CD8-positive, alpha-beta T cell (primary cell): ENCODE measurements at places on chromosomes 3 and 15.

- DNase-seq = no peak
These were observed 8.2 kb downstream of the DIPK2A start for GRCh38 chr3:143979813-143980212.

GRCh38 chr15:30974112-30974511 lies 17.3 kb downstream of the MTMR10 start:
- DNase-seq = no peak

- no peak for DNase-seq
These were observed 2.1 kb upstream of the GNAT1 start for GRCh38 chr3:50189274-50189673.

DNA sequence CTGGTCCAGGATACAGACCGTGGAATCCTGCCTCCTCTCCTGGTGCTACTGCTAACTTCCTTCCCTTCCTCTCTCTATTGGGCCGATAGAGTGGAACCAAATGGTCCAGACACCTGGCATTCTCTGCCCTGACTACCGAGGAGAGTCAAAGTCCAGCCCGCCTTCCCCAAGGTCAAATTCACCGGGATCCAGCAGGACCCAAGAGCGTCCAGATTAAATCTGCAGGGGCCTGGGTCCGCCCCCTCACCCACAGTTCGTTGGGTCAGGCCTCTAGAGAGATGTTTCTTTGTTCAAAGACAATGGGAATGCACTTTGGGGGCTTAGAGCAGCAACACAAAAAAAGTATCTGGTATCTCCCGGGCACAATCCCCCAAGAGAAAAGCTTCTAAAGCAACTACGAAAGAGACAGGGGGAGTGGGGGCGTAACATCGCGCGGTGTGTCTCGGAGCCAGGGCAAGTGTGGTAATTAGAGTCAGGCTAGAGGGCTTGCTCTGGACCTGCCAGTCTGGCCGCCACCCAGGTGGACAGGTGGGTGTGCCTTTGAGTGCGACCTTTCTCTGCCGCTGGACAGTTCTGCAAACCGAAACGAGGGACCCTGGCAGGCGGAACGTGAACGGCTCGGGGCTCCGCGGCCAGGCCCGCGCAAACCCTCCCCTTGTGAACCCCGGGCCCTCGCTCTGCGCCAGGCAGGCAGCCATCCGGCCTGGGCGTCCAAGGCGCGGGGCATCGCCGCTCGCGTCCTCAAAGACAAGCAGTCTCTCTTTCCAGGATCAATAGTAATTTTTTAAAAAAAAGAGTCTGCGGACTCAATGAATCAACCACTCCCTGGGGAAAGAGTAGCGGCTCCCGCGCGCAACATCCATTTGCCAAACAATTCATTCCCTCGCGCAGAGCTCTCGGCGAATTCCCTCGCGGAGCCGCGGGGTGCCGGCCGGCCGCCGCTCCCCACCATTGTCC lies 806 bp downstream of the KLHL25 start:
- peak; percentile 35 for DNase-seq

- no peak for DNase-seq
These were observed 103.5 kb downstream of the UBE3A start for GRCh38 chr15:25335279-25335678.

DNA sequence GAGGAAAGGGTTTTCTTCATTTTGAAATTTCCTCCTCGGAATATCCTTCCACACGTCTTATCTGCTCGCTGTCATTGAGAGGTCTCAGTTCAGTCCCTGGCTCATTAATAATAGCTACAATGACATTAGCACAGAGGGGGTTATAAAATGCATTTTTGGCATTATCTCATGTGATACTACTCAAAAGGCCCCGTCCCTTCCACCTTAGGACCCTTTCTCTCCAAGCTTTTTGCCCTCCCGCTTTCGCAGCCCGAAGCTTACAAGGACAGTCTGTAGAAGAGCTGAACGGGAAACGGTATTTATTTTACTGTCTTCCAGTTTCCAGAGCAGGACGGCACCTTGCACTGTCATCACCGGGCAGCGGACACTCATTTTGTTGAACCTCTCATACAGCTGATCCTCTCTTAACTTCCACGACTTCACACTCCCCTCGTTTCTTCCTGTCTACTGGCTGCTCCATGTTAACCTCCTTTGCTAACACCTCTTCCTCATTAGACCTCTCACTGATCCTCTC lies 5.6 kb upstream of the PLEKHO2 start:
- no peak for DNase-seq

- DNase-seq = no peak
These were observed 55.9 kb downstream of the PGPEP1L start for GRCh38 chr15:98951493-98952320.

- DNase-seq = no peak
These were observed 105.9 kb upstream of the MLF1 start for GRCh38 chr3:158465074-158465473.

DNA sequence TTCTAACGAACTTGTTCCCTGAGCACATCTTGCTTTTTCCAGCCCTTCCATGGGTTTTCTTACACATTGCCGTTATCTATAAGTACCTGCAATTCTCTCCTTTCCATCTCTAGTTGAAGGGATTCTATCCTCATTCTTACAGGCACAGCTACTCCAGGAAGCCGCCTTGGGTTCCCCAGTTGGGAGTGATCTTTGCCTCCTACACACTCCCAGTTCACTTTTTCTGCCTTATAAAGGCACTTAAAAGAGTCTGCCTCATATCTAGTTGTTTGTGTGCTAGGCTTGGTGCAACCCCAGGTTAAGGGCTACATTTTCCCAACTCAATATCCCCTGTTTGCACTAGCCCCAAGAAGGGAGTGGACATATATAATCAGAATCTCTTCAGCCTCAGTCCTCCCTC lies 44.0 kb upstream of the IREB2 start:
- DNase-seq = no peak

GRCh38 chr3:65677486-65678010 lies 361.2 kb downstream of the MAGI1 start:
- no peak for DNase-seq

DNA sequence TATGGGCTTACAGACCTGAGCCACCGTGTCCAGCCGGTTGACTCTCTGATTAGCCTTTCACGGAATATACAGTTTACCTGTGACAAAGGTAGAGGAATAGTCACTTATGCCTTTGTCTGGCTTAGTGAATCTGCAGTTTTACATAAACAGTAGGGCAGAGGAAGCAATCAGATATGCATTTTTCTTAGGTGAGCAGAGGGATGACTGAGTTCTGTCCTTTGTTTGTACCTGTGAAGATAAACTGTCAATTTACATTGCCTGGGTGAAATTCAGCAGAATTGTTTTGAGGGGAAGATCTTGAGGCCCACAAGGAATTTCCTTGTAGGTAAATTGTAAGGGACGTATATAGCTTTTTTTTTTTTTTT lies 10.8 kb downstream of the EDEM1 start:
- no peak for DNase-seq

DNA sequence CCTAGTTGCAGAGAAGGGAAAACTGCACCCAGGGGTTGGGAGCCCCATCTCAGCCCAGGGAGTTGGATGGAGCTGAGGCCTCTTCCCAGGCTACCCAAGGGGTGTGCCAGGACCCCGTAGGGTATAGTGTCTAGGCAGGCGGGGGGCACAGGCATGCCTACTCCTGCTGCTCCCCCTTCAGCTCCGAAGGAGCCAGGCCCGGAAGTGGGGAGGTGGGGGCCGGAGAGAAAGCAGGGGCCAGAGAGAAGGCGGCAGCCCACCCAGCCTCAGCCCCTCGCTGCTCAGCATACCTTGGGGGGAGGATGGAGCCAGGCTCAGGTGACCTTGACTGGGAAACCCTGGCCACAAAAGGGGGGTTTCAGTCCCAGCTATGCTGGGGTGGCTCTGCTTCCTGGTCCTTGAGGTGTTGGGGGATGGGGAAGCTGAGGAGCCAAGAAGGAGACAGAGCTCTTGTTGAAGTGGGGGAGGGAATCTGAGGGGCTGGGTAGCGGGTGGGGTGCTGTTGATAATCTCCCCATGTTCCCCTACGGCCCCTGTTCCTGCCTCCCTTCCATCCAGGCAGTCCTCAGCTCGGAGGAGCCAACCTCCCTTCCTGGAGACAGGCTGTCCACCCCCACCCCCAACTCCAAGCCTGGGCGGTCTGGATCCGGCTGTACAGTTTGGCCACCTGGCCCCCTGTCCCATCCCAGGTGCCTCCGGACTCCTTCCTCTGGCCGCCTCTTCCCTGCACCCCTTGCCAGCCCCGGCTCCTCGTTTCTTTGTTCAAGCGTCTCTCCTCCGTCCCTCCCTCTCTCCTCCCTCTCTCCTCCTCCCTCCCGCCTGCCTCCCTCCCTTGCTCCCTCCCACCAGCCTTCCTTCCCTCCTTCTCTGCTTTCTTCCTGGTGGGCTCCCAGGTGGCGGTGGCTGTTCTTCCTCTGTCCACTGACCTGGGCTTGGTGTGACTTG lies 1.7 kb downstream of the SEMA3F start:
- no peak for DNase-seq

DNA sequence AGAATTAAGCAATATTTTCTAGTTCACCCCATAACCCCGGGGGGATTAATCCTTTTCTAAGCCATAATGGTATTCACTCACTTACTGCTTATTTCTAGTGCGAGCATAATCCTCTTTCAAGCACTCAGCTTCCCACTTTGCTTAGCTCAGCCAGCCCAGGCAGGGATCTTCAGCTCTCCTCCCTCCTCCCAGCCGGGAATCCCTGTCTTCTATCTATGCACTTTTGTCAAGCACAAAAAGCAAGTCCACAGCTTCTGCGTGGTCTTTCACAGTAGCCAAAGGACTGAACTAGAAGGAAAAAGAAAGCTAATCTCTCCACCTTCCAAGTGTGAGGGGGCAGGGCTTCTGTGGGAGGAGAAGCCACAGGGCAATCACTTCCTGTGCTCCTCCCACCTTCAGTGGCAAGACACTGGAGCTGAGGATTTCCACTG lies 62.8 kb downstream of the PEX5L start:
- no peak for DNase-seq

- DNase-seq = no peak
These were observed 1.5 kb downstream of the TPRA1 start for GRCh38 chr3:127588806-127589577.

DNA sequence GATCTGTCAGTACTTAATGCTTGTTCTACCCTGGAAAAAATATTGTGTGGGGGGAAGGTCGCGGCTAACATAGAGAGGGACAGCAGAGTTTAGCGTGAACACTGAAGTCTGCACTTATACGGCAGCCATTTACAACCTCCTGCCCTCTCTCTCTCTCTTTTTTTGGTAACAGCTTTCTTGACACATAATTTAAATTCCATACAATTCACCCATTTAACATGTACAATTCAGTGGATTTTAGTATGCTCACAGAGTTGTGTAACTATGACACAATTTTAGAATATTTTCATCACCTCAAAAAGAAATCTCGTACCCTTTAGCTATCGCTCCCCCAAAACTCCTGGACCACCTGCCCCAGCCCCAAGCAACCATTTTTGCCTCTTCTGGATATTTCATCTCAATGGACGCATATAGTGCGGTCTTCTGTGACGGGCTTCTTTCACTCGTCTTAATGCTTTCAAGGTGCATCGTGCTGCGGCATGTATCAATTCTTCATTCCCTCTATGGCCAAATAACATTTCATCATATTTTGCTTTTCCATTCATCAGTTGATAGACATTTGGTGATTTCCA lies 141.8 kb downstream of the XXYLT1 start:
- no peak for DNase-seq

- no peak for DNase-seq
These were observed 753 bp upstream of the MYO5A start for GRCh38 chr15:52529341-52529924.

DNA sequence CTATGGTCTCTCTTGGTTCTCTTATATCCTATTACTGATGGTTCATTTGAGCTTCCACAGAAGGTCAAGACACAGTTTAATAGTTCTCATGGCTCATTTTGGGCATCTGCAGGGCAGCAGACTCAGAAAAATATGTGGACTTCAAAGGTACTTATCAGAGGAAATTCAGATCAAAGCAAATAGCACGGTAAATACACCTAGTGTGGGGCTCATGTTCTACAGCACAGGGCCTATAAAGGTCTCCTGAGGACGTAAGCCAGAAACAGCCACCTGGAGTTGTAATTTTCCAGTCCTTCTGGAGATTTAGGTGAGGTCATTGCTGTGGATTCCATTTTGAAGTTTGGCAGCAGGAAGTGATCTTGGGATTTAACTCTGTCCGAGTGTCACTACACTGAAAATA lies 134.5 kb upstream of the SGO1 start:
- DNase-seq = no peak

DNA sequence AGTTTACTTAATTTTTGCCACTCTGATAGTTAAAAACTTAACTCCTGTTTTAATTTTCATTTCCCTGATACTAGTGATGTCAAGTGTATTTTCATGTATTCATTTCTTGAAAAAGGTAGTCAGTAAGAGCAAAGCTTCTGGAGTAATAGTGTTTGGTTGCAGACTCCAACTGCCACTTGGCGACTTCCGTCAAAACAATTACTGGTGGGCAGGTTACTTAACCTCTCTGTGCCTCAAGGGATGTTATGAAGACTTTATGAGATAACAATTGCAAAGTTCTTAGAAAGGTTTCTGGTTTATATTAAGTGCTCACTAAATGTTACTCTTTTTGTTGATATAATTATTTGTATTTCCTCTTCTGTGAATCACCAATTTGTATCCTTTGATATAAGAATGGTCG lies 129.7 kb downstream of the NFKBIZ start:
- DNase-seq = no peak

- DNase-seq = no peak
These were observed 84.5 kb downstream of the WDR76 start for GRCh38 chr15:43911235-43911781.

GRCh38 chr3:197352382-197352781 lies 54.0 kb upstream of the DLG1 start:
- no peak for DNase-seq

- DNase-seq = no peak
These were observed 87.3 kb downstream of the FBN1 start for GRCh38 chr15:48558226-48558625.

DNA sequence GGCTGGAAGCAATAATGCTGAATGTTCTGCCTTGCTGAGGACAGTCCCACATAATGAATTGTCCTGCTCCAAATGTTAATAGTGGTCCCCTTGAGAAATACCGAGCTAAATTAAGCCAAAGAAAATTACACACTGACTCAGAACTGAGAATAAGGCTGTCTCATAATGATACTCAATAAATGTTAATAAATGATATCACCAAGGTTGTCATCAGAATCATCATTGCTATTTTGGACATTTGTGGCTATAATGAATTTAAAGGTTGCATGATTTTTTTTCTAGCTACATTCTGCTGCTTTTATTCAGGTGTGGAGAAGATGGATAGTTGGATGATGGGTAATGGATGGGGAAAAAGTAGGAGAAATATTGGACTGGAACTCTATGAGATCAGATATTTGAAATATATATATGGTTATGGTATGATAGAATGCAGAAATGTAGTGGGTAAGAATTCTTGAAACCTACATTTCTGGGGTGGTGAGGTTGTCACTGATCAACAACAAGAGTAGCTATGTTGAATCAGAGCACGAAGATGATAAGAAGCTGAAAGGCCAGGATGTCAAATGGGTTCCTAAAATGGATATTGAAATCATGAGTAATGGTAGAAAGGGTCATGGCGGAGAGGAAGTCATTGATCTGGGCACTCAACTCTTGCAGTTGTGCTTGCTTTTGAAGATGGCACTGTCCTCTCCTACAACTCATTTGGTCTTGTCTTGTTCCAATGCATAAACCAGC lies 12.8 kb downstream of the CHST2 start:
- no peak for DNase-seq

GRCh38 chr3:48306860-48307530 lies 26.5 kb downstream of the SPINK8 start:
- no peak for DNase-seq
